ENCODE measurements at places on chromosomes 12 and 14.

- DNase-seq = no peak
Measured at GRCh38 chr12:10320643-10321042, 13.0 kb downstream of the KLRD1 start.

DNA sequence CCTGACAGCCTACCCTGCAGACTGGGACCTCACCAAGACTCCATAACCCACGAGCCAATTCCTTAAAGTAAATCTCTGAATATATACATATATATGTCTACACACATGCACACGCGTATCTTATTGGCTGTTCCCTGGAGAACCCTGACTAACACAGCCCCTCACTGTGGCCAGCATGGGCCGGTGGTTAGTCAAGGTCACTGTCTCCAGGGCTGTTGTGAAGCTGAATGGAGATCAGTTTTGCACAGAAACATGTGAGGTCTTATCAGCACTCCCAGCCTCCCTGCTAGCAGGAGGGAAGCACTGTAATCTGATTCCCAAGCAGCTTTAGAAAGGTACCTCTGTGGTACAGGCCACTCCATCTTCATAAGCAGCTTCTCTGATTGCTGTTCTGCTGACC is 46.6 kb upstream of the PLEKHG6 start:
- DNase-seq = no peak

DNA sequence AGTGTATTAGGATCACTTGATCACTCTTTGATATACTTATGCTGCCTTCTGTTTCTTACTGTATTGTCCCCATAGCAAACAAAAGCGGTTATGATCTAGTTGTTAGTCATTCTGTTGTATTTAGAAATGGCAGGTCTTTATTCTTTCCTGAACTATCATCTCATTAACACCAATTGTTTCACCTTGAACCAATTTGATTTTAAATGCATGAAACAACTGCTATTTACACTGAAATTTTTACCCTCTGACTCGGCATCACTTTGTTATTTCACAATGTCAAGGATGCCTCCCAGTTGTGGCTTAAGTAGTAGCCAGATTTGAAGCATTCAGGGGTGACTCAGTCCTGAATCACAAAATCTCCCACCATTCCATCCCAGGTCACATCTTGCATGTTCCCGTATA is 303.5 kb downstream of the EGLN3 start:
- no peak for DNase-seq

DNA sequence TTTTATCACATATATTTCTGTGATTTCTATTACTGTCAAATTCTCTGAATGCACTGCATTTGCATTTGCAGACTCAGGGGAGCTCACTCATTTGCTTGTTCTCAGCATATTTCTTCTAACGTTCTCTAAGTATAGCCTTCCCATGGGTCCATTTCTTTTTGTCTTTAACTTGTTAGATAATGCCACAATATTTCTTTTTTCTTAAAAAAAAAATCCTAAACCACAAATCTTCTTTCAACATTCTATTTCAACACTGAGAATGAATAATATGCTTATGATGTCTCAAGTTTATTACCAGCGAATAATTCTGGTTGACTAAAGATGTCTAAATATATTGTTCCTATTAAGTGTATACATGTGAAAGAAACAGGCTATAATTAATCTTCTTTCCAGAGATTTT is 200.2 kb downstream of the ANO6 start:
- no peak for DNase-seq

DNA sequence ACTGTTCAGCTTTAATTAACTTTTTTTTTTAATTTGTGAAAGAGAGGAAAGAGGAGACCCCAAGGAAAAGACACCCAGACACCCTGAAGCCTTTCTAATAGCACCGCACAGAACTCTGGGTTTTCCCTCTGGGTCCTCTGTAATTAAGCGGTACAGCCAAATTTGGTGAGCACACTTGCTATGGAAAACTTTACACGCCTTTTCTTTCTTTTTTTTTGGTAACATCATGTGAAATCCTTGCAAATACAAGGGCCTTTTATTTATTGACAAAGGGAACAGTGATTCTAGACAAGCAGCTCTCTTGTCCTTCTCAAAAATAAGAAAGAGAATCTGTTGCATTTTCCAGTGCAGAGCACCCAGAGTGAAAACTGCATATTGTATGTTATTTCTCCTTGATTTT is 44.4 kb upstream of the CPM start:
- no peak for DNase-seq

GRCh38 chr12:126093908-126094307 is 1028.7 kb downstream of the AACS start:
- DNase-seq = no peak

DNA sequence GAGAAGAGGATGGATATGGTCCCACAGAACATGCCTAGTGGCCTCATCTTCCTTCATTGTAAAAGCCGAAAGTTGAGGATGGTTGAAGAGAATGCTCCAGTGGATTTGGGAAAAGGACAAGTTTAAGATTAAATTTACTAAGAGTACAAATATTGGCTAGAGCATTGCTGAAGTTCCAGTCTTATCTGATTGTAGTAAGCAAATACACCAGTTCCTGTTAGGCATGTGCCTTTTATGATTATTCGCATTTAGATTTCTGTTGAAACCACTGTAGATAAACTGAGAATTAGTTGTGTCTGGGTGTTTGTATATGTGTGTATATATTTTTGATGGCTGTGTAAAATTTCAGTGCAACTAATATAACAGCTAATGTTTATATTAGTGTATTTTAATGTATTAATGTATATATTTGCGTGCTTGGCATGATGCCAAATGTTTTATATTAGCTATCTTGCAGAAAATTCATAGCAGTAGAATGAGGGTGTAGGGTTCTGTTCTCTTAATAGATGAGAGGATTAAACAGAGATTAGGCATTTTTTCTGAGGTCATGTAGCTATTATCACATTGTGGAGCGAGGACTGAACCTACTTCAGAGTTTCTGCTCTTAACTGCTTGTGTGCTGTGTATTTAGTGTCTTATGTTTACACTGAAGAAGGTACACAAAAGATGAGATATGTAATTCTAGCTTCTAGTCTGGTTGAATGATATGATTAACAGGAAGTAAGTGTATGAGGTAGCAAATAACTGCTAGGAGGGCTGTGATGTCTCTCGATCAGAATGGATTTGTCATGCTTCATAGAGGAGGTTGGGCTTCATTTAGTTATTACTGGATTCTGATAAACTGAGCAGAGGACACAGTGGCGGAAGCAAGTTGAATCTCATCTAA is 21.1 kb downstream of the FKBP3 start:
- DNase-seq = peak; percentile 88

GRCh38 chr12:62686938-62687337 is 220.3 kb downstream of the MON2 start:
- DNase-seq = no peak

DNA sequence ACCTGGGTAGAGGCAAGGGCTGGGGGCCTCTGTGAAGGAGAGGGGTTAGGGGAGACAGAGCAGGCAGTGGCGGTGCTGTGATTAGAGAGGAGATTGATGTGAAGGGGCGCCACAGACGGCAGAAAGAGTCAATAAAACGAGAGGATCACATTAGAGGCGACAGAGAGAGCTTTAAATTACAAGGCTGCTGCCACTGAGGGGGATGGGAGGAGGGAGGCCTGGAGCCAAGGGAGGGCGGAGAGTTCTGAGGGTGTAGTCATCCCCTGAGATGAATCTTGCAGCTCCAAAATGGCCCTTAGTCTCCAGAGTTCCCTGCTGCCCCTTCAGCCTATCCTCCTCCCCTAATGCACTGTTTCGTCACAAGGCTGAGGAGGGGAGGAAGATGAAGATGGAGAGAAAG is 12.8 kb downstream of the ZFHX2 start:
- DNase-seq = no peak

DNA sequence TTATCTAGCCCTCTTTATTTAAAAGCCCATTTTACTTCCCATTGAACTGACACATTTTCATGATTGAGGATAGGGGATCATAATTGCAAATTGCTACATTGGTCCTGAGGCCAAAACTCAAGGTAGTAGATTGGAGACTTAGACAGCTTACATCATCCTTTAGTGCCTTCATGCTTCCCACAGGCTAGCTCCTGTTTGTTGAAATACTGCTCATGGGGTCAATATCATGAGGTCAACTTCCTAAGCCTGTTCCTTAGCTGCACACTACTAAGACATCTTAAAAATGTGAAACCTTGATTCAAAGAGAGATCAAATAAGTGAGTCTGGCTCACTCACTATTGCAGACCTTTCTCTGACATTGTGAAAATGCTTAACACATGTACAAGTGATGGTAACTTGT is 113.0 kb downstream of the TBC1D30 start:
- DNase-seq = no peak

DNA sequence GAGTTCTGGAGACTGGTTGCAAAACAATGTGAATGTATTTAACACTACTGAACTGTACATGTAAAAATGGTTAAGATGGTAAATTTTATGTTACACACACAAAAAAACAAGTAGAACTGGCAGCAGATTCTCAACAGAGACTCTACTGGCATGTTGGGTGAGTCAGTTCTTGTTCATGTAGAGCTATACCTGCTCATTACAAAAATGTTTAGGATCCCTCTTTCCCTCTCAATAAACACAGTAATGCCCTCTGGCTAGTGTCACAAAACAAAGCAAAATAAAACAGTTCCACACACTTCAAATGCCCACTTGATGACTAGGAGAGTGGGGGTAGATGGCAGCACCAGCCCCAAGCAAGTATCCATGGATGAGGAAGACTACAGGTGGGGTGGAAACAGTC is 13.7 kb upstream of the ZNF740 start:
- DNase-seq = no peak

DNA sequence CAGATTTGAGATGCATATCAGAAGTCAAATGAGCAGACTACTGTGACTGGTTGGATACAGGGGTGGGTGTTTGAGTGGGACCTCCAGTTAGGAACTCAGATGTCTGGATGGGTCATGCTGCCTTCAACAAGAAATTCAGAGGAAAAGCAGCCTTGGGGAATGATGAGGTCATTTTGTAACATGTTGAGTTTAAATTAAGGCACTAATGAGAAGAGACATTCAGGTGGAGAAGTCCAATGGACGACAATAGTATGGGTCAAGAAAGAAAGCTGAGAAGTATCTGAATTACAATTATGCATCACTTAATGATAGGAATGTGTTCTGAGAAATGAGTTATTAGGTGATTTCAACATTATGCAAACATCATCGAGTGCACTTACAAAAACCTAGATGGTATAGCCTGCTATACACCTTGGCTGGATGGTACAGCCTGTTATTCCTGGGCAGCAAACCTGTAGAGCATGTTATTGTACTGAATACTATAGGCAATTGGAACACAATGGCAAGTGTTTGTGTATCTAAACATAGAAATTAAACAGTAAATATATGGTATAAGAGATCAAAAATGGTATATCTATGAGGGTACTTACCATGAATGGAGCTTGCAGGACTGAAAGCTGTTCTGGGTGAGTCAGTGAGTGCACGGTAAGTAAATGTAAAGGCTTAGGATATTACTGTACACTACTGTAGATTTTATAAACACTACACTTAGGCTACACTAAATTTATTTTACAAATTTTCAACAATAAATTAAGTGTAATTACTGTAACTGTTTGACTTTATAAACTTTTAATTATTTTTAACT is 414.7 kb downstream of the RAD51B start:
- DNase-seq = no peak

GRCh38 chr14:49702725-49703124 is 9.8 kb downstream of the KLHDC1 start:
- DNase-seq = no peak

DNA sequence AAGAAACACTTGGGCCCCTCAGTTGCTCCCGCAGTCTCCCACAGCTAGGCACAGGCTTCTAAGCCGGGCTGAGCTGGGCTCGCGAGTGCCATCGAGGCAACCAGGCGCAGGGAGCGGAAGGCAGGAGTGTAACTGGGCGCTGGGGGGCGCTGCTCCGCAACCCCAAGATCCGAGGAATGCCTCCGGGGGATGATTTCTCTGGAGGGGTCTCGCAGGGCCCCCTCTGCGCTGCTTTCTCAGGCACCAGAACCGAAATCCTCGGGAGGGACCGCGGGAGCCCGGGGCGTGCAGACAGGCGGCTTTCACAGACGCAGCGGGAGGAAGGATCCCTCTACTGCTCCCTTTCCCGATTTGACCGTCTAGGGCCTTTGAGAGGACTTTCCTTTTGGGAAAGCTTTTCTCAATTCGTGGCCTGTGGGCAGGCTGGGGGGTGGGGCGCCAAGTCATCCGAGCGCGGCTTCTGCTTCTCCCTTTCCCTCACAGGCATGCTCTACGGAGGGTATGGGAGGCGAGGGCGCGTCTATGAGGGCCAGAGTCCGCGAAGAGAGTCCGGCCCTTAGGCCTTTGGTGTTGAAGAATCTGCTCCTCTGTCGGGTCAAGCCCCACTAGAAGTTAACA is 4.3 kb upstream of the NKX2-1 start:
- no peak for DNase-seq

GRCh38 chr12:101889211-101889752 is 11.9 kb downstream of the DRAM1 start:
- no peak for DNase-seq

- DNase-seq = no peak
Measured at GRCh38 chr14:59398841-59399240, 66.3 kb downstream of the GPR135 start.

DNA sequence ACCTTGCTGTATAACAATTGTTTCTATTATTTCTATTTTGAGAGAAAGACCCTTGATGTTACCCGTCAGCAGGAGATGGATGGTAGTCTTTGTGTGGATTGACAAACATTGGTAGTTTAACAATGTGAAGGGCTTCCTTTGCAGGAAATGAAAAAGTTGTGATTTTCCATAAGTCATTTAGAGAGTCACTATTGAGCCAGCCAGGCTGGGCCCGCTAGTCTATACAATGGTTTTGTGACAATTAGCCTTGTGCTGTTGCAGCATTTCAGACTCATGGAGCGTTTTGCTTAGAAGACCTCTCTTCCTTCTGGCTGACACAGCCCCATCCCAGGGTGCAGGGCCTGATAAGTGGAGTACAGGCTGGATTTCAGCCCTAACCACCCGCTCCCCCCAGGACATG is 18.3 kb upstream of the SLC38A2 start:
- DNase-seq = no peak

DNA sequence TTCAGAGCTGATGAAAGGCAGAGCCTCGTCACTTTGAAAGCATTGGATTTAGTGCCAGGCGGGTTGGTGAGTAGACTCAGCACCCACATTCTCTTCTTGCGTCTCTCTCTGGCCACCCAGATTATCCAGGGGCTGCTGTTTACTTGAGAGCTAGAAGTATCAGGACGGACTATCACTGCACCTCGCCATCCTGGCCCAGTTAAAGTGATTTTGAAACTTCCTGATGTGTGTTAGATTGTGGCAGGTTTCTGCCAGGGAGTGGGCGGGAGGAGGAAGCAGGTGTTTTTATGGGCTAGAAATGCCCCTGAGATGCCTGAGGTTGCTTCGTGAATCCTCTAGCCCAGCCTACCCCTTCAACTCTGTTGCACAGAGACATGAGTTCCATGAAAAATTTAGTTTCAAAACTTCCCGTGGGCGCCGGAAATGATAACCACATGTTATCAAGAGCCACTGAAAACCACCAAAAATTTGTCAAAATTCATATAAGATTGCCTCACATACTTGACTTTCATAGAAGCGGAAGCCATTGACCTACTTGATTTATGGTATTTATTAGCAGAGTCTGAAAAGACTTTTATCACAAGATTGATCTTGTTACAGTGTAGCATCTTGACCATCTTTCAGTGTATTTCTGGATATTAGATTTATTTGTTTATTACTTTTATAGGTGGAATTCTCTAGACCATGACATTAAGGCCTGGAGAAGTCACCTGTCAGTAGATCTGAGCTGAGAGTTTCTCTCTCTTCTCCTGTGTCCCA is 466.0 kb downstream of the RAD51B start:
- DNase-seq = no peak
